Ascending aorta (tissue), 2 donors: ENCODE measurements at places on chromosomes 6 and 20.

DNA sequence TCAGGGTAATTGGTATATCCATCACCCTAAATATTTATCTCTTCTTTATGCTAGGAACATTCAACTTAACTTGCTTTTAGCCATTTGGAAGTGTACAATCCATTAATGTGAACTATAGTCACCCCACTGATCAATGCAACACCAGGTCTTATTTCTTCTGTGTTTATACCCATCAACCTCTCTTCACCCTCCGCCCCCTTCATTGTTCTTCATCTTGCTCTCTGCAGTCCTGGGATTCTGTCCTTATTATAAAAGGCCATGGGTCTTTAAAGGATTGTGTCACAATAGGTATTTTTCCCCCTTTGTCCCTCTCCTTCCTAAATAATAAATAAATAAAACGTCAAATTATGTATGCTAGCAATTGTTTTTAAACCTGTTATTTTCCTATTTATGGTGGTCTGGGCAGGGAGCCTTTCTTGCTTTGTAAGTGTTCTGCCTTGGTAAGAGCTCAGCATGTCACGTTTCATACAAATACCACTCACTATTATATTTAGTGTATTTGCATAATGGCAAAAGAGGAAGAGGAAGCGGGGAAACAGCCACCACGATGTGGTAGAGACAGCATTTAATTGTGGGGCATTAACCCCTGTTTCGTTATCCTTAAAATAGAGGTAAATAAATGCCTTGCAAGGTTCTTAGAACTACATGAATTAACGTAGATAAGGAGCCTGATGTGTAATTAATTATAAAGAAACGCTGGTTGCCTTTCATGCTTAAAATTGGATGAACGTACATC, 1.9 kb downstream of the ABRACL start:
- no peak for DNase-seq

DNA sequence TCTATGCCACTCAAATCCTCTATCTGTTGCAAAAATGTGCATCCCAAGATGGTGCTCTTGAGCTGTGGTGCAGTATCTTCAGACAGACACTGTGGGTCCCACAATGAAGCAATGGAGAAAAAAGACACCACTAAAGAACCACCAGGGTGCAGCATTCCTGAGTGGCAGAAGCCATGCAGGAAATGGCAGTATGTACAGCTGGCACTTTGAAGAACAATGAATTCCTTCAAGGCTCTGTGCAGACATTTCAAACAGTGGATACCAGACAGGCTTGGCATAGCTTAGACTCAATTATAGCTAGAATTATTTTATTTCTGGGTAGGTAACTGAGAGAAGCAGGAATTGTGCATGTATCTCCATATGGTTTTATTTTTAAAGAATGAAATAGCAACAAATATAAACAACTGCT, 24.0 kb upstream of the HDAC2 start:
- DNase-seq, result no peak

DNA sequence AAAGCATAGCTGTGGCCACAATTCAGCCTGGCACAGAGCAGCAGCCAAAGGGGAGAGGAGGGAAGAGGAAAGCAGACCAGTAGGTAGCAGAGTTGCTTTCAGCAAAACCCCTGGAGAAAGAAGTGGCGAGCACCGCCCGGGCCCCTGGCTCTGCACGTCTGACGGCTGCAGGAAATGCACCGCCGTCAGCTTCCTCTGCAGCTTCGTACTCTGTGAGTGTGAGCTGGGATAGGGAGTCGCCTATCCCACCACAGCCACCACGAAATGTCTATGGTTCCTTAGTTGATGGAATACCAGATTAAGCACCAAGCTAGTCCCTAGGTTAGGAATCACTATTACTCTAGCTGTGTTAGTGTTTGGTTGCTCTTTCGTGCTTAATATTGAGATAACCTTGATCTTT, 79.9 kb upstream of the NAA20 start:
- no peak for DNase-seq

GRCh38 chr6:41075651-41076626, 3.2 kb downstream of the NFYA start:
- DNase-seq, result no peak

- no peak for DNase-seq
Observed at GRCh38 chr6:160298121-160298520, 39.5 kb upstream of the SLC22A2 start.

DNA sequence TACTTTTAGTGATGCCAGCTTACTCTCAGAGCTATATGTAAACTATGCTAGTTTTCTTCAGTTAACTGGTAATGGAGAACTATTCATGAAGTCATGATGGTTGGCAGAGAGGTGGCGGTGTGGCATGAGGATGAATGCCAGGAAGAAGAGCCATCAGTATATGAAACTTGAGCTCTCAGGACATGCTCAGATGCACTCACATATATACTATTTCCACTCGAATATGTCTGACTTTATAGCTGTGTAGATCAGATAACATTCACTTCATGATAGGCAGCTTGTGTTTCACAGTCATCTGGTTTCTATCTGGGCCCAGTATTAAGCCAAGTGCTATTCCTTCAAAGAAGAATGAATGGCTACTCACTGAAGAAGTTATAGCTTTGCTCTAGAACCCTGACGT, 46.2 kb upstream of the CEP85L start:
- no peak for DNase-seq

DNA sequence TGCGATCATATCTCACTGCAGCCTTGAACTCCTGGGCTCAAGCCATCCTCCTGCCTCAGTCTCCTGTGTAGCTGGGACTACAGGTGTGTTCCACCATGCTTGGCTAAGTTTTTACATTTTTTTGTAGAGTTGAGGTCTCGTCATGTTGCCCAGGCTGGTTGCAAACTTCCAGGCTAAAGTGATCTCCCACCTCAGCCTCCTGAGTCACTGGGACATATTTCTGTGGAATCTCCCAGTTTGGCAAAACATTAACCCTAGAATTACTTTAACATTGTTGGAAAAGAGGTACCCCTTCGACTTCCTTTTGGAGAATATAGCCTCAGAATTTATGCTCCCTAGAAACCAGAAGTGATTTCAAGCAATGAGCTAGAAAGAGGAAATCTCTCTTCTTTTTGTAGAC, 57.2 kb downstream of the SHLD1 start:
- no peak for DNase-seq

GRCh38 chr20:36106606-36107005, 47.9 kb upstream of the EPB41L1 start:
- DNase-seq, result no peak

GRCh38 chr20:3971145-3971544, 44.2 kb downstream of the RNF24 start:
- no peak for DNase-seq

DNA sequence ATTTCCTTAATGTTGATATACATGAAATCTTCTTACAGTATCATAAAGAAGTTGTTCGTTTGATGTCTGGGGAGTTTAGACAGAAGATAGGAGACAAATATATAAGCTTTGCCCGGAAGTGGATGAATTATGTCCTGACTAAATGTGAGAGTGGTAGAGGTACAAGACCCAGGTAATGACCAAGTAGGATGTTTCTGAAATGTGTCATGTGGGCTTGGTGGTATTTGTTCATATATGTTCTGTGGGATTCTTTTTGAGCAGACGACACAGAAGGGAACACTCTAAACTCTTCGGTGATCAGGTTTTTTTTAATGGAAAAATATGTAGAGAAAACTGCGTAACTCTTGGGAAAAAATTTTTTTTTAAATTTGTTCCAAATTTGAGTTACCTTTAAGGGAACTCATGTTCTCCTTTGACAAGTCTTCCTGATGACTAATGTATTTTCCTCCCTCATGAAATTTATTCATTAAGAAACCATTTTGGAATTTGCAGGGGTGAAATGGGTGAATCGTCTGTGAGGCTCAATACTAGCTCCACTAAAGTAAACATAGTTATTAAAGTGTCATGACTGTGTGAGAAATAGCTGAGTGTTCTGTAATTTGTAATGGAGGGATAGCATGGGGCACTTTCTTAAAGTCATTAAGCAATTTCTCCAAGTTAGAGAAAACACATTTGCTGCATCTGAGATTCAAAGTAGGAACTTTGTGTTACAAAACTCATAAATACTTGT, 100.6 kb downstream of the MAP3K4 start:
- no peak for DNase-seq

DNA sequence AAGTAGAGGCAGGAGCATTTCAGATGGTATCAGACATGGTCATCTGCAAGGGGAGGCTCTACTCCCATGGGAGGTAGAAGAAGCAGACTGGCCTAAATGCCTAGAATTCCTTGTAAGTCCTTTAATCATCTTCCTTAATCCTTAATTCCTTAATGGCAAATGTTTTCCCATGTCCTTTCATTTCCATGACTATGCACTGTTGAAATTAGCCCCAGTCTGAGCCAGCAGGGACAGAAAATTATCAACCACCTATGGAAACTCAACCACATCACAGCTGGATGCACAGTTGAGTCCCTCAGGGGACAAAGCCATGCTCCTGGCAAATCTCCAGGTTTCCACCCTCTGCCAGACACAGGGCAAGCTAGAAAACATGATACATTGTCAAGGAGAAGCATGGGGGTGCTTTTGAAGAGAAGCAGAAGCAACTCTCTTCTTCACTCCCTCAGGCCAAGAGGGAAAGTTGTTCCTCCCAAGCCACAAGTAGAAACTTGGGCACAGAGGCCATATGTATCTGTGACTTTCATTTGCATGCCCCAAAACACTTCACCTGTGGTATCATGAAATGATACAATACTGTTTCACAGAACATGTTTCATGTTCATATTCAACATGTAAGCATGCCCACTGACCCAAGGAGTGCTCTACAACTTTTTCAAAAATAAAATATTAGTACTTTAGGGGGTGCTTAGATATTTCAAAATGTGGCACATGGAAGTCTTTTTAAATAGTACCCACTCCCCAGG, 683.6 kb downstream of the KIF16B start:
- DNase-seq, result no peak

DNA sequence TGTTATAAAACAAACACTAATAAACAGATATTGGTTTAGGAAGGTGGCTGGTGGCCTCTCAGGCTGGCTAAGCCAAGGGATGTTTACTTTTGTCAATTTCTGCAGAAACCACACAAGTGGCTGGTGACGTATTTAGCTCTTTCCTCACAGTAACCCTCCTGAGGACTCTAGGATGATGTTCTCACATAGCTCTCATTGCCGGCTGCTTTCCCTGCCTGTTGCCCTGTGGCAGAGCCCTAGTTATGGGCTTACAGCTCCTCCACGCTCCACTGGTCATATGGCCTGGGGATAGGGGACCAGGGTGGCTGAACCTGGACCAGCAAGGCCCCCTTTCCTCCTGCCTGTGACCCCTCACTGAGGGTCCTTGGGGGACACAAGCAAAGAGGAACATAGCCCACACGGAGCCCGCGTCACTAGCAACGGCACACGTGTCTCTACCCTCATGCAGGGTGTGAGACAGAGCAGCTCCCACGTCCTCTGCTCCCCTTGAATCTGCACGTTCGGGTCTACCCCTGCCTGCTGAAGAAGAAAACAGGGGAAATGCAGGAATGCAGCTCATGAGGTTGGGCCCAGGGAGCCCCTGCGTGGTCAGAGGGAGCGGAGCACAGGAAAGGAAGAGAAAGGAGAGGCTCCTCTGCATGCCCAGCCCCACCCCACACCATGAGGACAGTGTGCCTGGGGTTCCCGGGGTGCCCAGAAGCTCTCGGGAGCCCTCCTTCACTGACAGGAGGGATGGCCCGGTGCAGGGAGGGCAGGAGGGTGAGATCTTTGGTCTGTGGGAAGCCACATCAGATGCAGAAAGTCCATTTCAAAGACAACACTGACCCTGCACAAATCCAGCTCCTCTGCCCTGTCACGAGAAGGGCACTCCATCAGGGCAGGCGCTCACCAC, 13.9 kb downstream of the RAMACL start:
- DNase-seq, result no peak

- no peak for DNase-seq
Observed at GRCh38 chr6:47524136-47524845, 46.7 kb downstream of the CD2AP start.
